GF-D8 (cell line): ENCODE measurements at places on chromosomes 2 and 18.

GRCh38 chr2:159963700-159964099 is 98.7 kb downstream of the PLA2R1 start:
- DNase-seq, result no peak

DNA sequence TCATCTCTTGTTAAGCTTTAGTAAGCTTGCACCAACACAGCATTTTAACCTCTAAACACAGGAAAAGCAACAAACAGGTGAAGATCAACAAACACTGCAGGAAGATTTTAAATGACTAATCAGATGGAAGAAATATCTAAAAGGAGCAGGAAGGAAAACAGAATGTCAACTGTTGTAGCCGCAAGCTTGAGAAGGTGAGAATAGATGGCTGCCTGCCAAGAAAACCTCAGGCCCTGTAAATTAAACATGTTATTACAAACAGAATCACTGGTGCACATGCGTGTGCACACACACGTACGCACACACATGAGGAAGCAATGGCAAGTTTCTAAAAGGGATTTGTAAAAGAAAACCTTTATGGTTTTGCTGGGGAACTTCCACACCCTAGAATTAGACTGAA is 257.8 kb upstream of the GALNT5 start:
- DNase-seq, result no peak

DNA sequence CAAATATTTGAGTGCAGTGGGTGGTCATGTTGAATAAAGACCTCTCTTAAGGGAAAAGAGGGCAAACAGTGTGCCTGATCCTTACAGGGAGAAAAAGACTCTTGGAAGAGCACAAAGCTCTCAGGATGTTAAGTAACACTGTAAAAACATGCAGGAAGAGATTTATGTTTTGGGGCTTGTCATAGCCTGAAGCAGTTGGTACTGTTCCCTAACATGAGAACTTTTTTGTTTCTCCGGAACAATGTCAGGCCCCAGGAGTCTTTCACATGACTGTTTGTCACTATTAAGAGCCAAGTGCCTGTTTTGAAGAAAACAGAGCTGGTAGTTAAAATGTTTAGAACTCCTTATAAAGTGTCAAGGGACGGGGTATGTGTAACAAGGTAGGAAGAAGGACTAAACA is 83.7 kb upstream of the B3GNT2 start:
- no peak for DNase-seq

DNA sequence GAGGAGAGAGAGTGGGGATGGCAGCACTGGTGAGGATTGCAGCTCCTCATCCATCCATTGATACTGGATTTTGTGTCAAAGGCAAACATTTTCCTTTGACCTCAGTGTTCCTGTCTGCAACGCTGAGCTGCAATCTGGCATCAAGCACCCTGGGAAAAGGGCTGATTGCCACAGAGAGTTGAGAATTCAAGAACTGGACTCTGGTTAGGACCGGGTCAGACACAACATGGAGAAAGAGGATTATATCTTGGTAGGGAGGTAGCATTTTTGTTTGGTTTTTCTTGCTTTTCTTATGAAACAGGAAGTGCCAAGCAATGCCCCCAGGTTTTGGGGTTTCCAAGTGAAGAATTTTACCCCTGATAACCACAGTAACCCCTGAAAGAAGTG is 81.9 kb upstream of the PKDCC start:
- no peak for DNase-seq

GRCh38 chr2:144550911-144551310 is 31.0 kb upstream of the ZEB2 start:
- no peak for DNase-seq

DNA sequence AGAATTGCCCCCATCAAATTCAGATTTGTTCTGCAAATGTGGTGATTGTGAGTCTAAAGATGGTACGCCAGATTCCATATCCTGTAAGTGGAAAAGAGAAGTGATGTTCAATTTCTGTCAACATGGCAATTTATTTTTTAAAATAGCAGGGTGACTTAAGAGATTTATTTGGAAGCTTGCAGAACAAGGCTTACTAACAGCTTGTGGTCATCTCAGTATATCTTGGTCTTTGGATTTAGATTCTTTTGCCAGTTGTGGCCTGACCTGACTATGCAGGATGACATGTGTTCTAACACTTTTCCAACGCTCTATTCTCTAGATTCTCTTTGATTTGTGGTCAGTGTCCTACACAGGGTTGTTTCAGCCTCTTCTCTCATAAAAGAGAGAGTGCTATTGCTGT is 74.4 kb downstream of the MAP3K20 start:
- DNase-seq, result no peak

DNA sequence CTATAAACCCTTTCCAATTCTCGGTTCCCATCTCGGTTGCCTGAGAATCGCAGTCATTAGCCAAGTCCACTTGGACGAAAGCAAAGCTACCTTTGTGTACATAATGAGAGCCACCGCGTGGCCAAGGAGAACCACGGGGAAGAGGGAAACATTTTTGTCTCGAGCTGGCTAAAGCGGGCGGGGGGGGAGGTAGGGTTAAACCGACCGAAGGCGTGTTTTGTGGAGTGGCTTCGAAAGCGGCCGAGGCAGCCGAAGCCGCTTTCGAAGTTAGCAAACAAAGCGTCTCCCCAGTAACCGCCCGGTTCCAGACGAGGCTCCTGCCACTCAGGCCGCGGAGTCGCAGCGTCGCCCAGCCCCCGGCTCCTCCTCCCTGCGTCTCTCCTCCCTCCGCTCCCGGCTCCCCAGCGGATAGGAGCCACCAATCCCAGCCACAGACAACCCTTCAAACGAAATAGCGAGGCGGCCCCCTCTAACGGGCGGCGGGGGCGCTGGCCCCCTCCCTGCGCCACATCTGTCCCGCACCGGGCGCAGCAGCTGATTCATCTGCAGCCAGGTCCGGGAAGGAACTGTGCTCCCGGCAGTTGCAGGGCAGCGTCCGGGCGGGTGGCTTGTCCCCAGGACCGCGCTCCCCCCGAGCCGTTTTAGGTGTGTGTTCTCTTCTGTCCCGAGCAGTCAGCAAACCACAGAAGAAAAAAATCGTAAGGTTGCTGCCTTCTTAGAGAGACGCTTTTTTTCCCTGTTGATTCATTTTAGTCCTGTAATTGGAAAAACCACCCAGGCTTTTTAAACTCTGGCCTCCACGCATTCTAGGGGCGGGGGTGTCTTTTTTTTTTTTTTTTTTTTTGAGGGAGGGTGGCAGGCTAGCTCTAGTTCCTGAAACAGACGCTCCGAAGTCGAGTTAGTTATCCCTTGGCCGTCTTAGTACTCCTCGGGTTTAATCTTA is 1.8 kb upstream of the TGIF1 start:
- peak; percentile 96 for DNase-seq

DNA sequence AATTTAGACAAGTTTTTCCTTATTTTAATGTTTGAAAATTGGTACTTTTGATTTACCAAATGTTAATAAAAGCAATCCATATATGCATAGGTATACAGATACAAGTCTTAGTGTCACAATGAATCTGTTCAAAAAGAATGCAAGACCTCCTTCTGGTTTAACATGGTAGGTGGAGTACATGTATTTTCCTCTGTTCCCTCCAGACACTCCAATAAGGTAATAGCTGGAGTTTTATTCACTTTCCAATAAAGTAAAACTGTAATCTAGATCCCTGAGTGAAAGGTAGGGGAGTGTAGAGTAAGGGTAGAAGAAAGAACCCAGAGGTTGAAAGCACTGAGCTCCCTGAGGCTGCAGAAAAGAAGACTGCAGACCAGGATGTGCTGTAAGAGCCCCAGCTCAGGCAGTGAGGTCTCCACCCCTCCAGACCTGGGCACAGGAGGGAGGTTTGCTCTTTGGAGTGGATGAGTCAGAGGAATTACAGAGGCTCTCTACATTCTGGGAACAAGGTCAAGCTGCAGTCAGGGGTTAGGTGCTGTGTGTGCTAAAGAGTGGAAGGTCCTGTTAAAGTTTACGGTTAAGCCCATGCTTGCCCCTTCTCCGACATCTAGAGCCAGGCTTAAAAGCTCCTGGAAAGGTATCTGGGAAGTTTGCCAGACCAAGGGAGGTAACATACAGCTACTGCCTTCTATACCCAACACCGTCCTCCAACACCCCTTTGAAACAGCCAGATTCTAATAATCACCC is 27.6 kb upstream of the STAT1 start:
- DNase-seq, result no peak

- no peak for DNase-seq
Observed at GRCh38 chr18:63708650-63709049, 5.9 kb downstream of the SERPINB11 start.

GRCh38 chr18:69969491-69969890 is 21.8 kb upstream of the CD226 start:
- DNase-seq, result peak; percentile 80

- no peak for DNase-seq
Observed at GRCh38 chr18:37639846-37640245, 74.2 kb upstream of the CELF4 start.

GRCh38 chr2:1088192-1088860 is 137.7 kb downstream of the SNTG2 start:
- DNase-seq, result no peak

DNA sequence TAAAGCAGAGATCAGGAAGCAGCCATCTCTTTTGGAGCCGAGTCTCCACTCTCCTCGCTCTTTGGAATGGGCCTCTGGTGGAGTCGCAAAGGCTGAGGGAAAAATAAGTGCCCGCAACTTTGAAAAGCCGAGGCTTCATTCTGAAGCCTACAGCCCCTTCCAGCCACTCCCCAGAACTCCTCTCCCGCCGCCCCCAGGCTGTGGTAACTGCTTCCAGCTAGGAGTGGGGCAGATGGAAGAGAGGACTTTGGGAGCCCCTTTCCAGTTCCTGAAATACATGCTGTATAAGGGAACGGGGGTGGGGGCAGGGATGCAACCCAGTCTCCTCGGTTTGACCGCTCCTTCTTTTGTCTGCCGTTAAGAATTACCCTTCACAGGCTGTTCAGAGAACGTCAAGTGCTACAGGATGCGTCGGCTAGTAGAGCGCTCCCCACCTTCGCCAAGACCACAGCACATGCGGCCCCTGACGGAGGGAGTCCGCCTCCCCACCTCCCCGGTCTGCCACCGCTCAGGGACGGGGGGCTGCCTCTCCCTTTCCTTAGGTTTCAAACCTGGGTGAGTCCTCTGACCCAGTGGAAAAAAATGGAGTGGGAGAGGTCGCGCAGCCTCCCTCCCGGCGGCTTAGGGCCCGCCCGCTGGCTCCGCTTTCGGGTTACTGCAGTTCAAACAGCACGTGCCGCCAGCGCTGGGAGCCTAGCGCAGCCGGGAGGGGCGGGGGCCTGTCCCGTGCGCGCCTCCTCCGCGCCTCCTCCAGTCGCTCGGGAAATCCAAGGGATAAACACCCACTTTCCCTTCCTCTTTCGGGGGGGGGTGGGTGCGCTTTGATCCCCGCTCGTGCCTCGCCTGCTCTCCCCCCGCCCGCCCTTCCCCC is 4.9 kb downstream of the CYP26B1 start:
- no peak for DNase-seq

DNA sequence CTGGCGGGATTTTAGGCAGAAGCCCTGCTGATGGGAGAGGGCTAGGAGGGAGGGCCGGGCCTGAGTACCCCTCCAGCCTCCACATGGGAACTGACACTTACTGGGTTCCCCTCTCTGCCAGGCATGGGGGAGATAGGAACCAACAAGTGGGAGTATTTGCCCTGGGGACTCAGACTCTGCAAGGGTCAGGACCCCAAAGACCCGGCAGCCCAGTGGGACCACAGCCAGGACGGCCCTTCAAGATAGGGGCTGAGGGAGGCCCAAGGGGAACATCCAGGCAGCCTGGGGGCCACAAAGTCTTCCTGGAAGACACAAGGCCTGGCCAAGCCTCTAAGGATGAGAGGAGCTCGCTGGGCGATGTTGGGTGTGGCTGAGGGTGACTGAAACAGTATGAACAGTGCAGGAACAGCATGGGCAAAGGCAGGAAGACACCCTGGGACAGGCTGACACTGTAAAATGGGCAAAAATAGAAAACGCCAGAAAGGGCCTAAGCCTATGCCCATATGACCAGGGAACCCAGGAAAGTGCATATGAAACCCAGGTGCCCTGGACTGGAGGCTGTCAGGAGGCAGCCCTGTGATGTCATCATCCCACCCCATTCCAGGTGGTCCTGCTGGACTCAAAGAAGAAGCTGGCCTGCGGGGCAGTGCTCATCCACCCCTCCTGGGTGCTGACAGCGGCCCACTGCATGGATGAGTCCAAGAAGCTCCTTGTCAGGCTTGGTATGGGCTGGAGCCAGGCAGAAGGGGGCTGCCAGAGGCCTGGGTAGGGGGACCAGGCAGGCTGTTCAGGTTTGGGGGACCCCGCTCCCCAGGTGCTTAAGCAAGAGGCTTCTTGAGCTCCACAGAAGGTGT is 8.5 kb downstream of the PROC start:
- DNase-seq, result no peak

- no peak for DNase-seq
Observed at GRCh38 chr2:233841183-233841582, 13.2 kb downstream of the HJURP start.

GRCh38 chr2:112795774-112796173 is 11.5 kb upstream of the IL1A start:
- peak; percentile 55 for DNase-seq

- DNase-seq, result no peak
Observed at GRCh38 chr18:29172756-29173067, 995.8 kb upstream of the CDH2 start.

DNA sequence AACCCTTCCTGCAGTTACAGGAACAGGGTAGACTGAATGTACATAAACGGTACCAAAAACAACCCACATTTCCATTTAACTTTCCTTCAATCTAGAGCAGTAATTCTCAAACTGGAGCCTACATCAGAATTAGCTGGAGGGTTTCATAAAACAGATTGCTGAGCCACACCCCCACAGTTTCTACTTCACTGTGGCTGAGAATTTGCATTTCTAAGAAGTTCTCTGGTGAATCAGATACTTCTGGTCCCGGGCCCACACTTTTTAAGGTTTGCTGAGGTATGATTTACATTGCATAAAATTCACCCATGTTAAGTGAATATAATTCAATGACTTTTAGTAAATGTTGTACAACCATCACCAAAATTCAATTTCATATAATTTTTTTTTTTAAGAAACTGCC is 113.7 kb downstream of the SRBD1 start:
- DNase-seq, result no peak

DNA sequence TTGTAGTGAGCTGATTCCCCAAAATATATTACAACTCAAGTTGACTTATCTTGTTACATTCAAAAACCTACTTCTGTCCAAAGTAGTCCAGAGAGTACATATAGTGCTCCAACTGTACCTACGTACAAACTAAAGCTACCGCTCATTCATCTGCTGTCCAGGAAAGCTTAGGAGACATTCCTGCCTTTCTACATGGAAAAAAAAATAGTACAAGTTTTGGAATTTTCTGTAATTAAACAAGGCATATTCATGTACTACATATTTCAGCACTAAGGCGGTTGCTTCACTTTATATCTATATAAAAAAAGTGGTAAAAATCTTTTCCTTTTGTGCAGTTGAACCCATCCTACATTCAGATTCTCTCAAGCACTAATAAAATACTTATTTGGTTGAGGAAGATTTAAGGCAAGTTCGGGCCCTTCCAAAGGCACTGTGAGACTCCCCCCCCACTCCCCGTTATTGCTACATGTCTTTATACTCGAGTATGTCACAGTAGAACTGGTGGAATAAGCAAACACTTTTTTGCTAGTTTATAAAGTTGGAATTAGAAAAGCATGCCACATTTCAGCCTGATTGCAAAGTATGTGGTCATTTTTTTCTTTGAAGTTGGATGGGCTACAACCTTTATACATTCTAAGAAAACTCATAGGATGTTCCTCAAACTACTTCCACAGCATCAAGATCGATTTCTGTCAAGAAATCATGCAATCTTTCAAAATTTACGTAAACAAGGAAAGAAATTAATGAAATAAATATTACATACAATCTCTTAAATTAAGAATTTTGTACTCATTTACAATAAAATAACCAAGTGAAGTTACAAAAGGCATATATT is 3.7 kb downstream of the ZFP36L2 start:
- DNase-seq, result no peak

- DNase-seq, result no peak
Observed at GRCh38 chr2:11465110-11465484, 864 bp downstream of the E2F6 start.

- DNase-seq, result no peak
Observed at GRCh38 chr2:20725782-20726181, 58.8 kb downstream of the GDF7 start.
